ENCODE measurements at places on chromosomes 7 and 10.

DNA sequence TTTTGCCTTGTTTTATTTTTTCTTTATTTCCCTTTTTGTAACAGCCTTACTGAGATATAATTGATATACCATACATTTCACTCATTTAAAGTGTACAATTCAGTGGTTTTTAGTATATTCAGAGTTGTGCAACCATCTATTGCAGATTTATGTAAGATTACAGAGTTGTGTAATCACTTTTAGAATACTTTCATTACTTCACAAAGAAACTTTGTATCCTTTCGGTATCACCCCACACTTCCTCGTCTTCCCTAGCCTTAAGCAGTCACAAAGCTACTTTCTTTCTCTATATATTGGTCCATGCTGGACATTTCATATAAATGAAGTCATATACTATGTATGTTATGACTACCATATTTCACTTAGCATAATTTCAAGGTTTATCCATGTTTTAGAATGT lies 74.6 kb downstream of the ATRNL1 start:
- DNase-seq = no peak

GRCh38 chr7:116542618-116543017 lies 17.8 kb downstream of the CAV1 start:
- DNase-seq = no peak

DNA sequence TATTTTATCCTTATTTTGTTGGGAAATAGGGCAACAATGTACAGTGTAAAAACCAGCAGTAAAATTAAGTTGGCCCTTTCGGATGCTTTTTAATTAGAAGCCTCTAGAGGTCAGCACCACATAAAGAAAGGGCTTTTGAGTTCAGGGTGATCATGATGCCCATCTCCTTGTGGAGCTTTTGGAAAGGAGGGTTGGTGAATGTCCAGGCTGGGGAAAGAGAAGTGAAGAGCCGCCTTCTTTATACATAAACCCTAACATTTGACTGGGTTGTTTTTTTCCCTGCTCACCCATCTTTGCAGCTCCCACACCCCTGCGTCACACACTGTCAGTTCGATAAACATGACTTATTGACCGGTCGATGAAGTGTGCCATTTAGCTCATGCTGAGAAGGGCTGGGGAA lies 29.8 kb downstream of the MTURN start:
- peak; percentile 36 for DNase-seq

DNA sequence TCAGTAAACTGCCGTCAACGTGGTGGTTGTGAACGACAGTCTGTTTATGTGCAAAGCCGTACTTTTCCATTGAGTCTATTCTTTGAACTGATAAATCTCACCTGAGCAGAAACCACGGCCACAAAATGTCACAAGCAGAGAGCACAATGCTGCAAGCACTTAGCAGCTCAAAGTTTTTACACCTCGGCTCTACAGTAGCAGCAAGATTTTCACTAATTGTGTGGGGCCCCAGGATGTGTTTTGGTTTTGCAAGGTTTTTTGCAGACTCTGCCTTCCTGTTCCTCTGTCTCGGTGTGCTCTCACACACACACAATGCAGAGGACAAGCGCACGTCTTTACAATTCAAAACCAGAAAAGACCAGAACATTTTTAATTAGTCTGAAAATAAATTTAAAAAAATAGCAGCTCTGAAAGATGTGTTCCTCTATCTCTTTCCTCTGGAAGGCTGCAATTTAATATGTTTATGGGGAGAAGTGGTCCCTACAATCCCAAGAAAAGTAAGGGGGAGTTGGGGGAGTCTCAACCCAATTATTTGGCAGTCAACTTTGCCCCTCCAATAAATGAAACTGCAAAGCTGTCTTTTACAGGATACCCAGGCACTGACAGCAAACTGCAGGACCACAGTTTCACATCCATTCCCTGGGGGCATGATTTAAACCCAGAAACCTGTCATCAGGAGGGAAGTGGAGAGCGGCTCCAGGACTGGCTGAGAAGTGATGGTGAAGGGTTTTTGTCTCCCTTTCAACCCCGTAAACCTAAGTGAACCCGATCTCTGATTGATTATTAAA lies 73.8 kb upstream of the SFMBT2 start:
- no peak for DNase-seq

Data from C1 segment of cervical spinal cord (tissue), 14 donors.